ENCODE measurements at places on chromosomes 6 and 20.

DNA sequence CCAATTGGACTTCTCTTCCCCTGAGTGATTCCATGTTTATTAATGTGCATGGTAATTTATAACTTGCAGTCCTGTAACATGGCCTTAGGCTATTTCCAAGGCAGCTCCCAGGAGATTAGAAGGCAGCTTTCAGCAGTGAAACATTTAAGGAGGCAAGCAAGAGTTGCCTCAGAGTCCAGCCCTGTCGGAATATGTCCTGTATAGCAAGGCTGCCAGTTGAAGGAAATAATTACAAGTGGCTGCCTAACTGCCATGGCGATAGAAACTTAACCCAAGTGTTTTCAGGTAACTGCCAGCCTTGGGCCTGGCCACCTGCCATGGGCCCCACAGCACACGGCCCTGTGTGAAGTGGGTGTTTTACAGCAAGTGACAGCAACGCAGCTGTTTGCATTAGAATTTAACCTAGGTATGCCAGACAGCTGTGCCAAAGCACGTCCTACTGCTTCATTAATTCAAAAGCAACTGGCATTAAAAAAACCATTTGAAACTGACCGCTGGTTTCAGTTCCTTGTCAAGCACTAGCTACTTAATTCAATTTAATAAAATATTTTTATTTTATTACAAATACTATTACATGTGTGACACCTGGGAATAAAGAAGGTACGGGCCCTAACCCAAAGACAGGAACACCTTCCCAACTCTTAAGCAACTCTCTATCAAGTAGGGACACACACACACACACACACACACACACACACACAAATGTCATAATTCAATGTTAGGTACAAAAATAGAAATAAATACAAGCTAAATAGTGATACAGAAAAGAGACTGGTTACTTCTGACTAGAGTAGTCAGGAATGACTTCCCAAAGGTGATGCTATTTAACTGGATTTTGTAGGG lies 151.8 kb upstream of the HEY2 start:
- DNase-seq = peak; percentile 6

DNA sequence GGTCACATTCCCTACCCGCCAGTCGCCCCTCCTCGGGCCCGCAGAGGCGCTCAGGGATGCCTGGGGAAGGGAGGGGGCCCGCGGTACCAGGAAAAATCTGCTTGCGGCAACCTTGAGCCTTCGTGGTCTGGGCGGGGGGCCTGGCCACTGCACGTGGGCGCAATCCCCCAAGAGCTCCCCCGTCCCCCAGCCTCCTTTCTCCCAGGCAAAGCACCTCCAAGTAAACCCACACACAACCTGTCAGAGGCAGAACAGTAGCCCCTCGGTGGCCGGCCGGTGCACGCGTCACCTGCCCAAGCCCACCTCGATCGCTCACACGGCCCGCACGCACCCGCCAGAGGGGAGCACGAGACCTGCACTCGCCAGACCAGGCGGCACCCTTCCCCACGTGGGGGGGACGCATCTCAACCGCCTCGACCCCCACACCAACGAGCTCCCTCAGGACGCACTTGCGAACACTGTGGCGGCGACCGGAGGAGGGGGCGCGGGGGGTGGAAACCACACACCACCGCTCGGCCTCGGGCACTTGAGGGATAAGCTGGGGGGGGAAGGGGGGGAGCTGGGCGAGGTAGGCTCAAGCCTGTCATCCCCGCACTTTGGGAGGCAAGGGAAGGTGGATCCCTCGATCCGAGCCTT lies 1955.7 kb upstream of the DEFB115 start:
- DNase-seq = no peak

DNA sequence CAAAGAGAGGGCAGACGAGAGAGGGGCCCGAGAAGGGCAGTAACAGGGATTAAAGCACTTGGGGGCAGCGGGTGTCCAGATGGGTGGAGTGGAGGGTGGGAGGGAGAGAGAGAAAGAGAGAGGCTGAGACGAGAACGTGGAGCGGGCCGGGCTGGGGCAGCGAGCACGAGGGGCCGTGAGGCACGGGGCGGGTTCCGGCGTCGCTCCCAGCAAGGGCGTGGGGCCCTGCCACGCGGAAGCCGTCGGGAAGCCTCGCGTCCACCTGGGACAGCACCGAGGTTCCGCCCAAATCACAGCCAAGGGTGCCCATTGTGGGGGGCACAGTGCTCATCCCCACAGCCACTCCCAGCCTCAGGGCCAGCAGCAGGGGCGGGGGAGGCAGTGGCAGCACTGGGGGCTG lies 49.8 kb downstream of the KCNQ2 start:
- no peak for DNase-seq

- no peak for DNase-seq
Observed at GRCh38 chr6:136717716-136717990, 74.6 kb downstream of the MAP3K5 start.

GRCh38 chr20:41570557-41570956 lies 47.6 kb downstream of the CHD6 start:
- DNase-seq = no peak

DNA sequence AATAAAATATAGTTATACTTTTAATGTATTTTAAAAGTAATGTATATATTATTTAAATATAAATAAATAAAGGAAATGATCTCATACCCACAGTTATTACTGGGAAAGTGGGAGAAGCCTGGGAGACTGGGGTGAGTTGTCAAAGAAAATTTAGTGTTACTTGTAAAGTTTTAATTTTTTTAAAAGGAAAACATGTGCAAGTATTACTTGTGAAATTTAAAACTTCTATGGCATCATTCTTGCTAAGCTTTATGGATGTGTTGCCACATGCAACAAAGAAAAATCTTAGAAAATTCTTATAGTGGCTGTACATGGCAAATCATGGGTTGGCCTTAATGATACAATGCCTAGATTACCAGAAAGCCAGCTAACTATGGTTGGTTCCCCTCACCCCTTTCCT lies 194.0 kb upstream of the KCNK16 start:
- no peak for DNase-seq
